CD4-positive, alpha-beta T cell treated with Interleukin-12 subunit alpha and Interleukin-12 subunit beta, for 1 hour (primary cell): ENCODE measurements at places on chromosomes 3 and 15.
A peak's percentile ranks its signal among the peaks of the same experiment; 100 is the strongest.

GRCh38 chr3:177185035-177185574 is 12.2 kb downstream of the TBL1XR1 start:
- no peak for DNase-seq

GRCh38 chr3:63976872-63977200 is 46.5 kb downstream of the PSMD6 start:
- no peak for DNase-seq

DNA sequence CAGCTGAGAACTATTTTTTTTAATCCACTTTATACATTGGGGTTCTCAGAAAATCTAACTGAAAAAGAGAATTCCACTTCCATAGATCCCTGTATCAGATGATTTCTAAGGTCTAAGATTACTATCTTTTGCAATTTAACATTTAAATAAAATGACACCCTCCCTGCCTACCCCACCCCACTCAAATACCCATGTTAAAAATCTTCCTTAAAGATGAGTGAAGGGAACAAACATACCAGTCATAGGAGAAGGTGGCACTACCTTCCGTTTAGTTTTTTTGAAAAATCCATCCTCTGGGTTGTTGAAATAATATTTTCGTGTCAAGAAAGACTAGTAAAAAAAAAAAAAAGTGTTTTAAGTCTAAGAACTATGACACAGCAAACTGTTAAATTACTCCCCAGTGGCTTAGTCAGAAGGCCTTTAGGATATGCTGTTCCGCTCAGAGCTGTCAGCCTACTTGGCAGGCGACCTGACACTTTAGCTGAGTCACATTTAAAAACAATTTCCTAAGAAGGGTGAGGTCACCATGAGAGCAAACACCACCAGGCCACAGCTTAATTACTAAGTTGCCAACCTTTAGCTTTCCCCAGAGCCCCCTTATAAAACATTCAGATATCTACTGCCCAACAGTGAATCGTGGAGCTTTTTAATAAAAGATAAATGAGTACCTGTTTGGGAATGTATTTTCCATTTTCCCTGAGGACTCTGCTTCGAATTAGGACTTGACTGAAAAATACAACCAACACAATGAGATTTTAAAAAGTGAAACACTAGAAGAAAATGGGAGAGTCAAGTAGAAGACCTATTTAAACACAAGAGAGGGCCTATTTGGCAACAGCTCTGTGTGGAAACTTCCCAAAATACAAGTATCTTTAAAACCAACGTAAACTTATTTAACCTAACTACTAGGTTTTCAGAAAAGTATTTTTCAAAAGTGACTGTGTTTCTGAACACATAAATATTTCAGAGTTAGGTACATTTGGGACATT is 9.6 kb downstream of the EMC3 start:
- no peak for DNase-seq

- peak; percentile 82 for DNase-seq
These were observed 130.2 kb upstream of the TPRG1 start for GRCh38 chr3:189041482-189042090.

DNA sequence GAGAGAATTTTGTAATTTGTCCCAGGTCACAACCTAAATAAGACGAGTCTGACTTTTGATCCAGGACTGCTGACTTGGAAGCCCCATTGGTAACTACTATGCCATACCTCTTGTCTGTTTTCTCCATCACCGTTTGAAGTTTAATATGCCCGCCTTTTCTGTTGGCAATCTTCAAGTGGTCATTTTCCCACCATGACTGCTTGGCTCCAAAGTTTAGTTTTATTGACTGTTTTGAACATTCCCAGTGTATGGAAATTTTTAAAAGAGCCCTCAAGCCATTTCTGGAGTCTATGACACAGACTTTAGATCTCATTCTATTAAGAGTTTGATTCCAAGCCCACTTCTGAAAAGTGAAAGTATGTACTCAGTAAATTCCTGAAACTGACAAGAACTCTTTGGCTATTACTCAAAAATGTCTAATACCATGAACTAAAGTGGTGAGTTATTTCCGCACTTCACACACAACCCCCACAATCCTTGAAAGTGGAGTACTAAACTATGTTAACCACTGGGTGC is 136.7 kb upstream of the ADAMTS9 start:
- no peak for DNase-seq

GRCh38 chr3:99413504-99413903 is 224.9 kb upstream of the COL8A1 start:
- no peak for DNase-seq

DNA sequence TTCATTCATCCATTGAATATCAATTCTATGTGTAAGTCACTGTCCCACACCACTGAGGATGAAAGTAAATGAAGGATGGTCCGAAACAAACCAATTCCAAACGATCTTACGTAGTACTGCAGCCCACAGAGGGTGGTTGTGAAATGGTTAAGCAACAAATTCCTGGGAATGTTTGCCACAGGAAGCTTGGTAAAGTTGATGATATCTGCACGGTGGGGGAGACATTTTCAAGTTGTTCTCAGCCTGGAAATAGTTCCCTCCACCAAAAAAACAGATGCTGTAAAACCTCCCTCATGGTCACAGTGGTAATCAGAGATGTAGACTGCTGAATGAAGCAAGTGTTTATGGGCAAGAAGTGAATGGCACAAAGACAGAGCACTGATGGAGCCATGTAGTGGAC is 35.9 kb upstream of the BNC1 start:
- DNase-seq: no peak

GRCh38 chr3:31067004-31067403 is 172.5 kb upstream of the GADL1 start:
- no peak for DNase-seq

DNA sequence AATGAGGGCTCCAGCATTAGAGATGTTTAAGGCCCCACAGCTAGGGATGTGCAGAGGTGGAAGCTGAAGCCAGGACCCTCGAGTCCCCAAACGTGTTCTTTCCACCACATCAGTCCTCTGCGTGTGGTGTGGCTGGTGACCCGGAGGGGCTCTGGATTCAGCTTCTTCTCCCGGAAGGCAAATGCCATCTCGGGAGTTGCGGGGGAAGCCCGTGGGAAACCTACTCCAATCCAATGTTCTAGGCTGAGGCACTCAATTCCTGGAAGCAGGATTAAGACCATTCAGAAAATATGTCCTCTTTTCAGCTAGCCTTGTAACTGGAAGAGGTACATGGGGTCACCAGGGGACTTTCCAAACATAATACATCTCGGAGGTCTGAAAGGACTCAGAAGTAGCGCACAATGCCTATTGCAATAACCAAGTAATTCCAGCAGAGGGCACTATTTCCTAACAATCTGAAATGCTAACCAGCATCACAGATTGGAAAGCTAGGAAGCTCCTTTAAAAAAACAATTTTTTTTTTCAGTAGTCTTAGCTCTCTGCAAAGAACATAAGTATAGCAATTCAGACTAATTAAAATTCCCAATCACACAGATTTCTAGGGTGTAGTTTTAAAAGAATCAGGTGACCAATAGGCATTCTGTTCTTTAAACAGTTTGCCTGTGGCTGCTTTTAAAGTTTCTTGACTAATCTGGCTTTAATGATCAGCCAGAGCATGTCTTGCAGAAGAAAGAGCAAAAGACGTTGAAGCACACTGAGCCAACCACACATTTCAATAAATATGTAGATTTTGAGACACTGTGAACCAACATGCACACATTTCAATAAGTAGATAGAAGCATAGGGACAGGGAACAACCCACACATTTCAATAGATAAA is 36.1 kb downstream of the BNC1 start:
- DNase-seq: peak; percentile 49

- no peak for DNase-seq
These were observed 101.6 kb downstream of the CPN2 start for GRCh38 chr3:194249323-194250097.

- DNase-seq: no peak
These were observed 84.5 kb downstream of the AQP9 start for GRCh38 chr15:58222679-58223078.

DNA sequence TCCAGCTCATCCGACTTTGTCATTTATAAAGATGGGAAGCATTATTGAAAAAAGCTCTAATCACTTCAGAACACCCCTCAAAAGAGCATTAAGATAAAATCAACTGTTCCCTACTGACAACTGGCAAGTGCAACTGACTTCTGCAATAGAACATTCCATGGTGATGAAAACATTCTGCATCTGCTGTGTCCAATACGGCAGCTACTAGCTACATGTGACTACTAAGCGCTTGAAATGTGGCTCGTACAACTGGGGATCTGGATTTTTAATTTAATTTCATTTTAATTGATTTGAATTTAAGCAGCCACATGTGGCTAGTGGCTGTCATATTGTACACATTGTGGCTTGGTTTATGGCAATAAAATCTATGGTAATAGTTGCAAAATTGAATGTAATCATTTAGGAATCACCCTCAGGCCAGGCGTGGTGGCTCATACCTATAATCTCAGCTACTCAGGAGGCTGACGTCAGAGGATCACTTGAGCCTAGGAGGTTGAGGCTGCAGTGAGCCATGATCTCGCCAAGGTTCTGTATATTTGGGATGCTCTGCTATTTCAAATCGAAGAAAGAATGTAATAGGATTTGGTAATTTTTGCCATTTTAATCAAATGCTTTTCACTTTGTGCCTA is 390.3 kb downstream of the GABRB3 start:
- no peak for DNase-seq

DNA sequence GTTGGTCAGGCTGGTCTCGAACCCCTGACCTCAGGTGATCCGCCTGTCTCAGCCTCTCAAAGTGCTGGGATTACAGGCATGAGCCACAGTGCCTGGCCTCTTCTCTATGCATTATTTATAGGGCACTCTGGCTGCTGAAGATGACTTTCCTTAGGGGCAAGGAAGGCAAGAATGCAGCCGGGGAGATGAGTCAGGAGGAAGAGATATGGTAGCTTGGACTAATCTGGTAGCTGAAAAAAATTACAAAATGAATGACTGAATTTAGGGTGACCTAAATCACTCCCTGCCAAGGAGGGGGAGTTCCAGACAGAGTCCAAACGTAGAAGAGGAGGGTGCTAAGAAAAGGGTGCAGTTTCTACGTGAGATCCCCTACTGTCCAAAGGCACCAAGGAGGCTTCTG is 14.2 kb downstream of the RHCG start:
- DNase-seq: no peak

DNA sequence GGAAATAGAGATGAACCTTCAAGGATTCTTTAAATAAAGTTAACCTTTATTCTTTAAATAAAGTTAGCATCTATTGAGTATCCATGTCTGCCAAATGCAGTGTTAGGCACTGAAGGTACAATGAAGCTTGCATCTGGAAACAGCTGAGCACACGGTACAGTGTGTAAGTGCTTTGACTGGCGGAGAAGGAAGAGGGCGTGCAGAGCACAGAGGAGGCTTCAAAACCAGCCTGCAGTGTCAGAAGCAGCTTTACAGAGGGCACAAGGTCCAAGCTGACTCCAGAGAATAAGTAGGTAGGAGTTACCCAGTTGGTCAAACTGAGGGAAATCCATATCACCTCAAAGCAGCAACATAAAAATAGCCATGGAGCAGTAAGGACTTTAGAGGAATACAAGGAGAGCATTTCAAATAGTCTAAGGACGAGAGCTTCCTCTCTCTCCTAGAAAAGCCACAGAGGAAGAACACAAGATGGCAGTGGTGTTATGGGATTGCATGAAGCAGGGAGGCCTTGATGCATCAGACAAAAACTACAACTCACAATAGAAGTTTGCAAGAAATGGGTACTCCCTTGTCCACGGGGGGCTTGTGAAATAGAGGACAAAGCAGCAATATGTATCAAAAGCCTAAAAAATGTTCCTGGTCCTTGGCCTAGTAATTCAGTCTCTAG is 60.3 kb upstream of the PPP2R3A start:
- no peak for DNase-seq

GRCh38 chr15:25884370-25884769 is 21.2 kb upstream of the ATP10A start:
- no peak for DNase-seq

GRCh38 chr3:119257654-119258410 is 17.2 kb upstream of the B4GALT4 start:
- no peak for DNase-seq

DNA sequence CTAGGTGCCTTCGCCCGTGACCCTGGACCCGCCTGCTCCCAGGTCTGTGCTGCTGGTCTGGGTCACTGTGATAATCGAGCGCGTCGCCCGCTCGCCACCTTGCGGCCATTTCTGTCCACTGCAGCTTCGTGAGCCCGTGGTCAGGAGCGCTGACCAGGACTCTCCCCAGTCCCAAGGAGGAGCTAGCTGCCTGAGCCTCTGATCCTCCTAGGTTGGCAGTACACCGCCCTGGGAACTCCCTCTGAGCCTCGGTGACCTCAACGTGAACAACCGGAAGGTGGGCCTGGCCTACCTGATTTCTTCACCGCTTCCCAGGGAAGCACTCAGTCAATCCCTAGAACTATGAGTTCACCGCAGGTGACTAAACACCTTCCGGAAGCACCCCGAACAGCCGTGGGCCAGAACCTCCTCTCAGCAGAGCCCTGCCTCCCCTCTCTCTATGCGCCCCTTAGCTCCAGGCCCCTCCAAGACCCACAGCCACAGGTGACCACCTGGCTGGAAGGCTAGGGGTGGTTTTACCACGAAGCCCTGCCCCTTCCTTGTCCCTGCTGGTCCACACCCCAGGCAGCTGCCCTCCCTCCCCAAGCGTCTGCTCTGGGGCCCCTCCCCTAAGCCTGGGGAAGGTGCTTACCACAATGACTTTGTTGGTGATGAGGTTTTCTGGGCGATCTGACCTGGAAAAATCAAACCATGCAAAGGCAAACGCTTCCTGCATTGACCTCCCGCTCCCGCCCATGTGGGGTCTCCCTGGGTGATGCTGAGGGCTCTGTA is 9.7 kb downstream of the PLA2G4D start:
- peak; percentile 47 for DNase-seq

- peak; percentile 87 for DNase-seq
These were observed 1.3 kb downstream of the TNK2 start for GRCh38 chr3:195906865-195907683.

- DNase-seq: no peak
These were observed 42.1 kb downstream of the ZNF654 start for GRCh38 chr3:88101142-88101541.

DNA sequence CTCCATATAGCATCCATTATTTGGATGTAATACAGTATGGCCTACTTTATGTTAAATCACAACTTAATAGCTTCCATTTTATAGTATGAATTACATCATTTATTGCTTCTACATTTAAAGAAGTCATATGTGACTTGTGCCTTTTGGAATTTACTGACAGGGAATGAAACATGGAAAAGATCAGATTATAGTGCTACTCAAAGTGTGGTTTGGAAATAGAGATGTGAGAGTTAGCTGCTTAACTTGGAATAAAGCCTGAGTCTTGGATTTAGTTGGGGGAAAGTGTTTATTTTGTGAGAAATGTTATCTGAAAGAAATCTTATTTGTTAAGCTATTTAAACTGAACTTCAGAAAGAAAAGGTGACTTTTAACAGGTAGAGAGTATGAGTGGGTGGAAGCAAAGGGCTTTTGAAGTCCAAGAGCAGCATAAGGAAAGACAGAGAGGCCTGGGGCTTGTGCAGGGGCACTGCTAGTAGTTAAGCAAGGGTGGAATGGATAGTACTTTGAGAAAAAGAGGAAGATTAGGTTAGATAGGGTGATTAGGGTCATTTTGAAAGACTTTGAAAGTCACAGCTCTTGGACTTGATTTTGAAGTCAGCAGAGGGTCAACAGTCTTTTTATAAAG is 60.5 kb downstream of the SLMAP start:
- DNase-seq: no peak

GRCh38 chr3:30551266-30551665 is 55.1 kb upstream of the TGFBR2 start:
- no peak for DNase-seq

GRCh38 chr15:101808201-101808600 is 3.8 kb upstream of the OR4F15 start:
- DNase-seq: no peak
